Hypothalamus (tissue), 51 donors: ENCODE measurements at places on chromosomes 6 and 20.
A peak's percentile ranks its signal among the peaks of the same experiment; 100 is the strongest.

DNA sequence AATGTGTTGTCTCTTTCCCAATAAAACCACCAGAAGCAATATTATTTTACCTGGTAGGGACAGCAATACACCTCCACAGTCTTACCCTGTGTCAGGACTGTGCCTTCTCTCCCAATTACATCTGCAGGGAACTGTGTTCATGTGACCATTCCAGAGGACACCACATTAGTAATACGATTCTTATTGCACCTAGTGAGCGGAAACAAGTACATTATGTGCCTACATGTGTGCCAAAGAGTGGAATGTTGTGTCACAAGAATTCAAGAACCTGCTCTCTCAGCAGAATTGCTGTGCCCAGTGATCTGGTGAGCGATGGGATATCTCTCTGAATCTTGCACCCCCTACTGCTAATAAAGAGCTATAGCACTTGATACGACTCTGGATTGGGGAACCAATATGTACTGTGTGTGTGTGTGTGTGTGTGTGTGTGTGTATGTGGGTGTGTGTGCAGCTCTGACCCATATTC lies 57.4 kb upstream of the FOXC1 start:
- no peak for DNase-seq

DNA sequence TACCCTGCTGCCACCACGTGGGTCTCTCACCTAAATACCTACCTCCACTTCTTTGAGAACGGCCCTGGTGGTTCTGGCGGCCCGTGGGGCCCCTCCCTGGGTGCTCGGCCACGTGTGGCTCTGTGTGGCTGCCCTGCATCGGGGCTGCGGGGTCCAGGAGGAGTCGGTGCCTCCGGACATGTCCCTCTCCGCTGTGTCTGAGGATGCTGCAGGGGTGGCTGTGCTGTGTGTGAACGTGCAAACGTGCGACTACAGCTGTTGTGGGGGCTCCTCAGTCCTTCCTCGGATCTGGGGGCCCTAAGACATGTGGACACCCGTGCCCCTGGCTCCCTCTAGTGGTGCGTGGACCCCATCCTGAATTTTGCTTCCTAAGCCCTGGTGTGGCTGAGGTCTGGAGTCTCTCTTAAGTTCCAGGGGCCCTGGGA lies 691.8 kb downstream of the QKI start:
- DNase-seq: peak; percentile 12

DNA sequence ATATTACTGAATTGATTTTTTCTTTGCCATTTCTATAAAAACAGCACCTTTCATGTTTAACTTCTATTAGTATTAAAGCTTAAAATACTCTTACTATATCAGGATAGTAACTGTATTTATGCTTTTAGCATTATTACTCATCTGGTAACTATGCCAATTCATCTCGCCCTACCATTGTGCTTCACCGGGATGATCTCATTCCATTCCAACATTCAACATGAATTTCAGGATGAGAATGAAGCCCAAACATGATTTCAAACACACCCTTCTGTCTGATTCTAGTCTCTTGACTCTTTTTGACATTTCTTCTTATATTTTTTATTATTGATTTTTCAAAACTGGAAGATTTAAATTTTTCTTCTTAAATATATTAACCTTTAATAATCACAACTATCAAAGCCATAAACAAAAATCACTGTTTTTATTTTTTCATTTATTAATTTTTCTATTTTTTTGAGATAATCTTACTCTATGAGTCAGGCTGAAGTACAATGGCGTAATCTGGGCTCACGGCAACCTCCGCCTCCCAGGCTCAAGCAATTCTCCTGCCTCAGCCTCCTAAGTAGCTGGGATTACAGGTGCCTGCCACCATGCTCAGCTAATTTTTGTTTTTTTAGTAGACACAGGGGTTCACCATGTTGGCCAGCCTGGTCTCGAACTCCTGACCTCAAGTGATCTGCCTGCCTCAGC lies 46.7 kb downstream of the GJA1 start:
- no peak for DNase-seq

DNA sequence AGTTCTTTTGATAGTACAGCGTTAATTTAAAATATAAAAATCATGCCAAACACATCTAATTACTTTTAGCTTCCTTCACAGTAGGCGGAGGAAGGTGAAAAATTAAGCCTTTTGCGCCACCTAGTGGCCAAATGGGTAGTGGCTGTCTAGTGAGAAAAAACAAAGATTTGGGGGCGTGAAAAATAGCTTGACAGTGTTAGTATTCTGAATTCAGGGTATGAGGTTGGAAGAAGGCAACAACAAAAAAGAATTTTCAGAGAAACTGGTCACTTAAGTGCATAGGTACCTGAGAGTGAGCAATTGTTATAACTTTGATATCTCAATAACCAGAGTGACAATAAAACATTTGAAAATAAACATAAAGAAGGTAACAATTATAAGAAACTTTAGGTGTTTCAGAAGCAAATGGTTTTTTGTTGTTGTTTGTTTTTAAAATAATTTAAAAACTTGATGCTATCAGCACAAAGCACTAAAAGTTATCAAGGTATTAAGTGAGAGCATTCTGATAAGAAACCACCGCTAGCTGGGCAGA lies 14.3 kb downstream of the PSMB9 start:
- DNase-seq: peak; percentile 83

GRCh38 chr6:120378582-120379220 lies 955.6 kb downstream of the TBC1D32 start:
- DNase-seq: no peak
